Right cardiac atrium (tissue), 5 donors: ENCODE measurements at places on chromosomes 4 and X. TPM values are rescaled to one million over a fixed set of nuclear protein-coding genes. Genes with fewer than 3 reads are reported as not detected.

DNA sequence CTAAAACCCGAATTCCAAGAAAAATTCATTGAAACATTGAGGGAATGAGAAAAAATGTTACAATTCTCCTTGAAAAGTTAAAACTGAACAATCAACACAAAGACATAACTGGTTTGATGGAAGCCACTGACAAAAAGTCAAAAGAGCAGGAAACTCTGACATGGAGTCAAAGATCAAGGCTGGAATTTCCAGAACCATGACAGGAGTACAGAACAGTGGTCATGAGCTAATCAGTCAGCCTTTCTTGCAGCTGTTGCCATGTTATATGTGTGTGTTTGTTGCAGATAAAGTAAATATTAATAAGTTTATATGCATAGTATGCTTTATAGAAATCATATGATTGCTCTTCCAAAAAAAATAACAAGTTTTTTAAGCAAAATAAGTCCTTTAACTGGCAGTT lies 184.7 kb upstream of the HCCS start:
- DNase-seq, result no peak

- DNase-seq, result no peak
Observed at GRCh38 chr4:112411781-112412550, 104.0 kb downstream of the NEUROG2 start.

GRCh38 chr4:119068529-119068962 lies 67.1 kb upstream of the MYOZ2 start:
- DNase-seq, result no peak

- DNase-seq, result no peak
Observed at GRCh38 chrX:19842542-19842941, 44.9 kb downstream of the SH3KBP1 start.

GRCh38 chr4:25215511-25215910 lies 18.3 kb upstream of the PI4K2B start:
- no peak for DNase-seq

DNA sequence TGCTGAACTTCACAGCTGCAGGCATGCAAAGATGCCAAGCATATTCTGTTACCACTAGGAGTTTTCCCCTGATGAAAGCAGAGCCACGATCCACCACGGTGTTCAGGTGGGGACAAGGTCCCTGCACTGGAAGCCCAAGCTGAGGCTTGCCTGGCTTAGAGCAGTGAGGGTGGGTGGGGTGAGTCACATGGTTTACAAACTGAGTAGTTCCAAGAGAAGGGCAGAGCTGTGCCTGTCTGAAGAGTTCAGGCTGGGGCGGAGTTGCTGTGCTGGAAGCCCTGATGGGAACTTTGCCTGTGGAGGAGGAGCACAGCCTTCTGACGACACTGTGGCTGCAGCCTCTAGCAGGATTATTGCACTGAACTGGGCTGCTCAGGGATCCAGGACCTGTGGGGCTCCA lies 45.5 kb downstream of the FAM9B start:
- peak; percentile 58 for DNase-seq

Gene CXCL3
- total RNA-seq, result 0.69 TPM
